IMR-90 (cell line): ENCODE measurements at places on chromosomes 6 and 20. TPM values are rescaled to one million over a fixed set of nuclear protein-coding genes. Genes with fewer than 3 reads are reported as not detected.

The UNC93A gene
- total RNA-seq = not detected in 2 replicates

DNA sequence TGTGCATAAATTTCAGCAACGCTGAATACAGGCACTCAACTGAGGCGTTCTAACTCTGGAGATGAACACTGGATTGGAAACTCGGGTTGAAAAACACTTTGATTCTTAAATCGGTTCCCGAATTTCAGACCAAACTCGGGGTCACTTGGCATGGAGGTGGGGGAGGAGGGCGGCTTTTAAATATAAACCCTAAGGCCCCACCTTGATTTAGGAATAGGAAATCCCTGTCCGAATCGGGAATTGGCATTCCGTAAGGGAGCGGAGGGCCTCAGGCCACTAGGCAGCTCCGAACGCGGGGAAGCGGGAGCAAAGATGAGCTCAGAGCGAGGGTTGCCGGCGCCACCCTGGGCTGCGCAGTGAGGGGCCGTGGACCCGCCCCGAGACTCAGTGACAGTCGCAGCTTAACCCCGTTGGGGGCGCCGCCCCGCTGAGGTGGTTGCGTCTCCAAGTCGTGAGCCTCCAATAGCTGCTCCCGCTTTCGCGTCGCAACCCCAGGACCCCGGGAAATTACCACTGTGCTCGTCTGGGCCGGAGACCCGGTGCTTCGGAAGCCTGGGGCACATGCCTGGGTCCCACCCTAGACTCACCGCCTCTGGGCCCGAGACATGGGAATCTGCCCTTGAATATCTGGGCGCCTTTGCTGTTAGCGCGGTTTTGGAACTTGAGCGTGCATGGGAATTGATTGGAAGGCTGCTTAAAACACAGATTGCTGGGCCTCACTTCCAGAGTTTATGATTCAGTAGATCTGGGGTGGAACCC lies 4.6 kb upstream of the SIM1 start:
- DNase-seq = no peak

The GINM1 gene
- total RNA-seq = 24.9 and 31.4 TPM in 2 replicates

DNA sequence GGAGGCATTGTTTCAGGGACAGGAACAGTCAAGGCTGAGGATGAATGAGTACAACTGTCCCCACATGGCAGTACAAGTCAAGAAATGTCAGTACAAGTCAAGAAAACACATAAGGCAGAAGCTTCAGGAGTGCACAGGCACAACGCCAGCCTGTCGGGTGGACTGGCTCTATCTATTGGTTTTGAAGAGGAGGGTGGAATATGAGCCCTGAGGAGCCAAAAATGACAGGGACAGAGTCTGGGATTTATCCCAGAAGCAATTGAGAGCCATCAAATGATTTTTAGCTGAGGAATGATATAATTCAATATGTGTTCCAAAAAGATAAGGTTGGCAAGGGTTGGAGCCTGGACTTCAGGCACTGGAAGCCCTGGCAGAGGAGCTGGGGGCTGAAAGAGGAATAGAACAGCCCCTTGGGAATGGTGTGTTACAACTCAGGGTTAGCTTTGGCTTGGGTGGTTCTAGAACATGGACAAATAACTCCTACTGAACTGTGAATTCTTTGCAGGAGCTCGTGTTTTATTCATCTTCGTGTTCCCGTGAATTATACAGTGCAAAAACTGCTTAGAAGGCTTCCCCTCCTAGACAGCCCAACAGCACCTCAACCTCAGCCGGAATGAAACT lies 425.7 kb upstream of the ARID1B start:
- no peak for DNase-seq

The MOXD1 gene
- total RNA-seq = 10.0 and 10.6 TPM in 2 replicates

- peak; percentile 33 for DNase-seq
Observed at GRCh38 chr20:50130356-50130723, 17.4 kb upstream of the UBE2V1 start.

DNA sequence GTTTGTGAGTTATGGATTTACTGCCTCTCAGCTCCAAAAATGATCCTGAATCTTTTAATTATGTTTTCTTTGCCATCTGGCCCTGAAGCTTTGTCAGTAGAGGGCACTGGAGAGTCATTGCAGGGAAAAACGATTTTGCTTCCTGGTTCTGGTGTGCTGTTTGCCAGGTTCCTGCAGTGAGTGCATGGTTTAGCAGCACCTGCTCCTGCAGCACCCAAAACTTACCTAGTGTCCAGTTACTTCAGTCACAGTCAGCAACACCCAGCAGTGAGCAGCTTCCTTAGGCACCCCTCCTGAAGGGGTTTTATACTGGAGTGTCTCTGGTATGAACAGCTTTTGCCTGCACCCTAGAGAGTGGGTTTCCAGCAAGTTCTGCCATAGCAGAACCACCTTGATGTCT lies 6.0 kb upstream of the TRIM26 start:
- DNase-seq = peak; percentile 44

DNA sequence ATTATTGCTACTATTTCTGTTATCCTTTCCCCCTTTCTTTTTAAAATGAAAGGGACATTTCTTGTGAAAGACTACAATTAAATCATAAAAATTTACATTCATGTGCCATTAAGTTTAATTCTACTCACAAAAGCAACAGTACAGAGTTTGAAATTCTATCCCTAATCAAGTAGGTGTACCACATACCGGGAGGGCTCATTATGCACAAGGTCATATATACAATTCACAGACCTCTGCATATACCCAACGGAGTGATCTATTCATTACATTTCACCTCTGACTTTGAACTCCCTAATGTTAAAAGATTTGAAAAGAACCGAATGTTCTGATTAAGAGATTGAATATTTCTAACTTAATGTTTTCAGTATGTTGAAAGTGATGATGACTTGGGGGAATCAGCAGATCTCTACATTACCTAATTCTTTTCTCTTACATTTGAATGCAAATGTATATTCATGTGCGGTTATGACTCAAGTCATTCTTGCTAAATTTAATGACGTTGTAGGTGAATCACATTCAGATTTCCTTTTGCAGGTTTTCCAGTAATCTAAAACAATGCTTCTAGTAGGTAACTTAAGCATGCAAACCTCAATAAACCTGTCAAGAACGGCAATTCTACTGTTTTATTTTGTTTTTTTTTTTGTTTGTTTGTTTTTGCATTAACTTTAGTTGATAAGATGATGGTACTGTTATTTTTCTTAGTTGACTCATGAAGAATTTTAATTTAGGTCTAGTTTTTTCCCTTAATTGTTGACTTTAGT lies 7.3 kb downstream of the EYA4 start:
- DNase-seq = peak; percentile 96

DNA sequence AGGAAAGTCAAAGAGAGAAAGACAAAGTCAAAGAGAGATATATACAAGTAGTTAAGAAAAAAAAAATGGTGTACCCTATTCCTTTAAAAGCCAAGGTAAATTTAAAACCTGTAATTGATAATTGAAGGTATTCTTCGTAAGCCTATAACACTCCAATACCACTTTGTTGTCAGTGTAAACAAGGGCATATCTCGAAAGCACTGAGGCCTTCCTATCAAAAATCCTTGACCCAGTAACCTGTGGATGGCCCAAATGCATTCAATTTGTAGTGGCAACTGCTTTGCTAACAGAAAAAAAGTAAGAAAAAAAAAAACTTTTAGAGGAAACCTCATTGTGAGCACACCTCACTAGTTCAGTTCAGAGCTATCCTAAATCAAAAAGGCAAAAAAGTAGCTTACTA lies 39.3 kb upstream of the SAMD3 start:
- no peak for DNase-seq

DNA sequence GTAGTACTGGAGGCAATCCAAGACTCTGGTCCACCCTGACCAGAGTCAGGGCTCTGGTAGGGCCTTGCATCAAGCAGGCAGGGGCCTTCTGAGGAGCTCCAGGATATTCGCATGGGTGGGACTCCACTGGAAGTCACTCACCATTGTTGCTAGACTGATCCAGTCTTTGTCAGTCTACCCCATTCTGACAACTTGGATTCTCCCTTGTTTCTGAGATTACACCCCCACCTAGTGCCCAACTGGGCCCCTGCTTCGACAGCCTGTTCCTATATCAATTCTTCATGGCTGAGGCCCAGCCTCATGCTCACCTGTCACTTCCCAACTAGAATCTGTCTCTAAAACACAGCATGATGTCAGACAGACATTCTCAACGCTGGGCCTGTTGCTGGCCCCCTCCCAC lies 5.2 kb downstream of the SLC35D3 start:
- DNase-seq = peak; percentile 10

DNA sequence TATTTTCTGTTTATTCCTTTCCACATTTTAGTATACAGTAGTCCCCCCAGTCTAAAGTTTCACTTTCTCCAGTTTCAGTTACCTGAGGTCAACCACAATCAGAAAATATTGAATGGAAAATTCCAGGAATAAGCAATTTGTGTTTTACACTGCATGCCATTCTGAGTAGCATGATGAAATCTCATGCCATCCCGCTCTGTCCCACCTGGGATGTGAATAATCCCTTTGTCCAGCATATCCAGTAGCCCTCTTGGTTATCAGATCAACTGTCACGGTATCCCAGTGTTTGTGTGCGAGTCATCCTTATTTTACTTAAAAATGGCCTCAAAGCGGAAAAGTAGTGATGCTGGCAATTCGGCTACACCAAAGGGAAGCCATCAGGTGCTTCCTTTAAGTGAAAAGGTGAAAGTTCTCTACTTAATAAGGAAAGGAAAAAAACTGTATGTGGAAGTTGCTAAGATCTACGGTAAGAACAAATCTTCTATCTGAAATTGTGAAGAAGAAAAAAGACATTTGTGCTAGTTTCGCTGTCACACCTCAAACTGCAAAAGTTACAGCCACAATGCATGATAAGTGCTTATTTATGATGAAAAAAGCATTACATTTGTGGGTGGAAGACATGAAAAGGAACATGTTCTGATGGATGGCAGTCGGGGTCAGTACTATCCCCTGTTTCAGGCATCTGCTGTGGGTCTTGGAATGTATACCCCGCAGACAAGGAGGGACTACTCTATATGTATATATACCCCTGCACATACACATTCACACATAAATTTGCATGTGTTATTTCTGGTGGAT lies 11.3 kb downstream of the NOX3 start:
- DNase-seq = peak; percentile 57

DNA sequence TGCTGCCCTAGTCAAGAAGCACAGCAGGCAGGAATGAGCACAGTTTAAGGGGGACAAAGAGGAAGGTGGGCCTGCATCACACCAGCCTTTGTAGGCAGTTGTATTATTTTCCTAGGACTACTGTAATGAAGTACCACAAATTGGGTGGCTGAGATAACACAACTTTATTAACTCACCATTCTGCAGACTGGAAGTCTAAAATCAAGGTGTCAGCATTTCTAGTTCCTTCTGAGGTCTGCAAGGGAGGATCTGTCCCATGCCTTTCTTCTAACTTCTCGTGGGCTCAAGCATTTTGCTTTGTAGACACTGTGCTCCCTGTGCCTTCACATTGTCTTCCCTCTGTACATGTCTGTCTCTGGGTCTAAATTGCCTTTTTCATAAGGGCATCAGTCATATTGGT lies 488.5 kb upstream of the JARID2 start:
- no peak for DNase-seq

The COX4I2 gene
- not detected in 2 replicates for total RNA-seq

DNA sequence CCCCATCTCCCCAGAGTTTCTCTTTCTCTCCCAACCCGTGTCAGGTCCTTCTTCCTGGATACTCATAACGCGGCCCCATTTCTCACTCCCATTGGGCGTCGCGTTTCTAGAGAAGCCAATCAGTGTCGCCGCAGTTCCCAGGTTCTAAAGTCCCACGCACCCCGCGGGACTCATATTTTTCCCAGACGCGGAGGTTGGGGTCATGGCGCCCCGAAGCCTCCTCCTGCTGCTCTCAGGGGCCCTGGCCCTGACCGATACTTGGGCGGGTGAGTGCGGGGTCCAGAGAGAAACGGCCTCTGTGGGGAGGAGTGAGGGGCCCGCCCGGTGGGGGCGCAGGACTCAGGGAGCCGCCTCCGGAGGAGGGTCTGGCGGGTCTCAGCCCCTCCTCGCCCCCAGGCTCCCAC lies at the start of gene HLA-F:
Gene HLA-F, plus strand, starts transcription at position 173 of the 404 bp plus-strand sequence. Its CDS starts 30 bp downstream, at position 203.
- DNase-seq = peak; percentile 30

- no peak for DNase-seq
Observed at GRCh38 chr6:514396-514978, 122.9 kb downstream of the IRF4 start.

DNA sequence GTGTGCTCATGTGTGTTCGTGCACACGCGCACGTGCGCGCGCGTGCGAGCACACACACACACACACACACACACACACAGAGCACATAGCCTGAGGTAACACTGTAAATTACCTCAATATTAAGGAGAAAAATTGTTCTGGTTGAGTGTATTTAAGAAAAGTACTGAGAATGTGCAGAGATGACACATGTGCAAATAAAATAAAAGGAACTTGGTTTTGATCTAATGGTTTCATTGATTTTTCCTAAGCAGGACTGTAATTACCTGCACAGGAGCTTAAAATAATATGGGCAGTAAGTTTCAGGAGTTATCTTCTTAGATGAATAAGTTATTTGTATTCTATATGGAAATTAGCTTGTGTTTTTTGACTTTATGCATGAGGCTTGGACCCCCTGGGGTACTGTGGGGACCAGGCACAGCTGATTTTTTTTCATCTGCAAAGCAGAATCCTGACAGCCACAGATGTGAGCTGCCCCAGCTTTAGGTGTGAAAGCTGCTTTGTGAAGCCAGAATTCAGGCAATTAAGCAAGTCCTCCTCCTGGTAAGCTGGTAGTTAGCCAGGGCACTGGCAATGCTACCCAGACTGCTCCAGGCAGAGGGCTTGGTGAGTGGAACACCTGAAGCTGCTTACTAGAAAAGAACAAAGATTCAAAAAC lies 1040.6 kb upstream of the CITED2 start:
- no peak for DNase-seq

DNA sequence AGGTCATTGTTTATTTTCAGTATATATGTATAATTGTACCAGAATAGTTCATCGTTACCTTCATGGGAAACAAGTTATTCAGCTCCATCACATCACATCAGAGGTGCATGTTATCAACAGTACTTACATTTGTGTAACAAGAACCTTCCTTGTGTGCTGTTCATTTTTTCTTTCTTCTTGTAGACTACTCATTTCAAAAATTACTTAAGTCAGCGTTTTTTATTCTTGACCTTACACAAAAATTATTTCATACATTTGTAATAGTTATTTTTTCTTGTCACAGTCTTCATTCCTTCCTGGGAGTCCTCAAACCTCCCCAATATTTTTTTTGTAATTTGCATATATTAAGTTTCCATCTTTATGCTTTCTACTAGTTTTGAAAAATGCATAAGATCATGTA lies 725.7 kb upstream of the ADGRB3 start:
- DNase-seq = no peak

DNA sequence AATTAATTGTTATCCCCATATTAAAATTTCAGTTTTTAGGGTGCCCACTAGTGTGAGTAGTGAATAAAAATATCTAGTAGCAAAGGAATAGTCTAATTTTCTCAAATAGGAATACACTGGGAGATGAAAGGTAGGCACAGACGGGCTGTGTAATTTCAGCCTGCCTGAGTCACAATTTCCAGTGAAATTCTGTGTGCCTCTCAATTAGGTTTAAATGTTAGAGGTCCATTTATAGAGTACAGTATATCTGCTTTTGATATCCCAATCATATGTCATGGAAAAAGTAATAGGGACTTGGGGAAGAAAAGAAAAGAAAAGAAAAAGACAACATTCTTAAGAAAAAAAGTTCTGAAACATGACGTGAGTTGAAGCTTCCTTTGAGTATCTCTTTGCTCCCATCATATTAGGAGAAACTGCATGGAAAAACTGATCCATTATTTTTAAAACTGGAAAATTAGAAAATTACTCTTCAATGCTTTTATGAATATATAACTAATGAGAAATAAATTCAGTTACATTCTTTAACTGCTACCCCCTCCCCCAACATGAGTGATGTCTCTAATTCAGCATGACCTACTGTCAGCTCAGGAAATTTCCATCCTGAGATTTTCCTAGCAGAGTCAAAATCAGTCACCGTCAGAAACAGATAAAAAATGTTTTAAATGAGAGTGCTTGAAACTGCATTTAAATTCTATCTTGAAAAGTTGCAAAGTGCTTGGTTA lies 473.8 kb upstream of the HSF2 start:
- no peak for DNase-seq
